ENCODE measurements at places on chromosomes 2 and 18.
A peak's percentile ranks its signal among the peaks of the same experiment; 100 is the strongest.

DNA sequence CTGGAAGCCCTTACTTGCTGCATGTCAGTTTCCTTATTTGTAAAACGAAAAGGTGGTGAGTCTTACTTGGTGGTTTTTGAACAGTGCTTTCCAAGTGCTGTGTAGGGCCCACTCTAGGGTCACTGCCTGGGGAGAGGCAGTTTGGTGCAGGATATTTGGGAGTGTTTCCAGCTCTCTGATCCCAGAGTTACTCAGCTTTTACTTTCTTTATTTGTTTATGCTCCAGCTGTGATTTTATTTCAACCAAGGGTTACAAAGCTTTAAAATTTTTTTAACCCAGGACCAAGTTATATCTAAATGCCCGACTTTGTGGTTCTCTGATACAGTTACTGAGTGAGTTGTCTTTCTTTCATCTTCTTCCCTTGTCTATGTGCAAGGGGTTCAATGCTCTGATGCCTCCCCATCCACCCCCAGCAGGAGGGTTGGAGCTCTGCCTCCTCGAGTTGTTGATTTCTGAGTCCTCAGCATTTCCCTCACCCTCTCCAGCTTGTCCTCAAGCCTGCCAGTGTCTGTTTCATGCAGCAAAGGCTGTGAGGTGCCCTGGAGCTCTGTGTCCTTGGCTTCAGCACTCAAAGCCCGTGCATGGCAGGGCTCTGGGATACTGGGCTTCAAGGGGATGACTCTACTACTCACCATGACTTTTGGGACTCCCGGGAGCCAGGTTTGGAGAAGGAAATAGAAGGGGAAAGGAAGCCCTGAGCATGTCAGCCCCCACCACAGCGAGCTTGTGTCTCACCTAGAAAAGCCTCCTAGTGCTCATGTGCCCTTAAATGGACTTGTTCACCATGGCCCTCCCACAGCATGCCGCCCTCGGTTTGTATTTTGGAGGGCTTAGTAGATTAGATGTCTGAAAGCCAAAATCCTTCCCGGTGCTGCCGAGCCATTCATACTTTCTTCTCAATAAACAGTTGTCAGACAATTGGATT, 236.8 kb downstream of the SETBP1 start:
- DNase-seq = no peak

DNA sequence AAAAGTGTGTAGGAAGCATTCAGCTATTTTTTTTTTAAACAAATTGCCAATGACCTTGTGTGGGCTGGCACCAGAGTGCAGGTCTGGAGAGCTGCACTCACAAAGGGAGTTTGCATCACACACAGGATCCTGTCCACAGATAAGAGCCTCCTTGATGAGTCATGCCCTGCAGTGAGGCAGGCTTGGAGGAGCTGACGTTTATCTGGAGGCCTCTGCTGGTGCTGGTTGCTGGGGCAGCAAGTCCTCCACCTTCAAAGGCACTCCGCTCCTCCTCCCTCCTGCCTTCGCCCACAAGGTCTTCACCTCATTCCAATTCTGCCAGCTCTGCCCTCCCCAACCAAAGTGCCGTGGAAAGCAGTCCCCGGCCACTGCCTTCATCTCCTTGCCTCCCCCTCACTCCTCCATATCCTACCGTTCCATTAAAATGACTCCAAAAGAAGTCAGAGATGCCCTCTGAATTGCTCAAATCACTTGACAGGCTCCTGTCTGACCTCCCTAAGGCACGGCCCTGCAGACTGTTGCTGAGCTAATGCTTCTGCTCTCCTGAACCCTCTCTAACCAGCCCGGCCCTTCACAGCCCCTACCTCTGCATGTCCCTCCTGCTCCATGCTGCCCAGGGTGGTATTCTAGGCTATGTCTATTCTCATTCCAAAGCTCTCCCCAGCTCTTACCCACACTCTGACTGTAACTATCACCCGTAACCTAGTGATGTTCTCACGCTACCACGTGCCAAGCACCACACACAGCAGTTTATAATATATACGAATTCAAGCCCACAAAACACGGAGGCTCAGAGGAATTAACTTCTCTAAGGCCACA, 30.9 kb downstream of the LONRF2 start:
- peak; percentile 45 for DNase-seq

- no peak for DNase-seq
These were observed 68.1 kb downstream of the CCDC178 start for GRCh38 chr18:33372442-33372841.

DNA sequence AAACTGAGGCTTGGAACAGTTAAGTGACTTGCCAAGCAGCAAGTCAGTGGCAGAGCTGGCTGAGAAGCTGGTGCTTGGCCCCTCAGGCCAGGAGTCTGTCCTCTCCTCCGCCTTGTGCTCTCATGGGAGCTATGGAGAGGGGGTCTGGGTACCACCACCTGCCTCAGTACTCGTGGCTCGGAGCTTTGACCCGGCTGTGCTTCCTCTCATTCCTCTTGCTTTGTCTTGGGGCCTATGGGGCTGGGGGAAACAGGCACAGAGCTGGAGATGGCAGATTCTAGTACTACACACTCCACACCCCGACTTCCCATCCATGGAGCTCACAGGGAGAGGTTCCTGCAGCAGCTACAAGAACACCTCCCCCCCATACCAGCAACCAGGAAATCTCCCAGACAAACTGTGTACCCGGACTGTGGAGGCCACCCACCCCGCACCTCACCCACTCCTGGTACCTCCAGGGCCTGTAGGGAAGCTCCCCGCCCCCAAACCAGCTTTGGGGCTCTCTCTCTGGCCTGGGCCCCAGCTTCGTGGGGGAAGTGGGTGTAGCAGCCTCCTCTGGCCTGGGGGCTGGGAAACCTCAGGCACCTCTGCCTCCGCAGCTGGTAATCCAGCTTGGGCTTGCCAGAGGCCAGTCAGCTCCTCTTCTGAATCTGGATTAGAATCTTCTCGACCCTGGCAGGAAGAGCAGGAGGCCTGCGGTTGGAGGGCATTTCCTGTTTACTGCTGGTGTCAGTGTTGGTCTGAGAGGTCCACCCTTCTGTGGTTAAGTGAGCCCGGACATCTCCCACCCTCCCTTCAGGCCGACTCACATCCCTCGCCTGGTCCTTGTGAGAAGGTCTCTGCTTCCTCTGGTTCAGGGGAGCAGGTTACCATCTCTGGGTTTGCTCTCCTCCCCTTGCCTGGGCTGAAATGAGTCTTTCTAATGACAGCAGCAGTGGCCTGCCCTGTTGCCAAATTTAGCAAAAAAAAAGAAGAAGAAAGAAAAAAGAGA, 22.3 kb upstream of the RHOB start:
- peak; percentile 18 for DNase-seq

GRCh38 chr2:237431837-237432236, 17.9 kb upstream of the COL6A3 start:
- no peak for DNase-seq

GRCh38 chr18:8620845-8621244, 11.6 kb downstream of the RAB12 start:
- no peak for DNase-seq

GRCh38 chr2:81976998-81977397, 1672.4 kb upstream of the LRRTM1 start:
- DNase-seq = no peak

GRCh38 chr2:29281916-29282247, 166.7 kb downstream of the CLIP4 start:
- no peak for DNase-seq

- DNase-seq = no peak
These were observed 107.3 kb upstream of the PID1 start for GRCh38 chr2:229378386-229378785.

DNA sequence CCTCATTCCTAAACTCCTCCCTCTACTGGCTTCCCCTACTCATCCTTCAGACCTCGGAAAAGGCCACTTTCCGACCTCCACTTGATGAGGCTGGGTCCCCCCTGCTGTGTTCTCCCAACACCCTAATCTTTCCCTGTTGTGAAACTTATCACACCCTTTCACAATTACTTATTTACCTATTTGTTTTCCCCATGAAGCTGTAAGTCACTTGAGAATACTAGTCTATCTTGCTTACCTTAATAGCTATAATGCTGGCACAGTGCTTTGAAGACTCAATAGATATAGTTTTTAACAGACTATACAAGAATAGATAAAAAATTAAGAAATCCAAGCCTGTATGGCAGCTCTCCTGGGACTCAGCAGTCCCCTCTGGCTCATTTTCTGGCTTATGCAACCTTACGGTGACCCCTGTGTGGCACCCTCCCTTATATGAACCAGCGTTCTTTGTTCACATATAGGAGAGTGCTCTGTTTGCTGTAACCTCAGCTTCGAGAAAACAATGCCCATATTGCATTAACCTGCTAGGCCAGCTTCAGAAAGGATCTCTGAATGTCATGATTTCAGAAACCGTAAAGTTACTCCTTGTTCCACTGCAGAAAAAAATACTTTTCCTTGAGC, 220.4 kb upstream of the PKDCC start:
- no peak for DNase-seq

- DNase-seq = no peak
These were observed 55.9 kb downstream of the UNC50 start for GRCh38 chr2:98664323-98664722.

DNA sequence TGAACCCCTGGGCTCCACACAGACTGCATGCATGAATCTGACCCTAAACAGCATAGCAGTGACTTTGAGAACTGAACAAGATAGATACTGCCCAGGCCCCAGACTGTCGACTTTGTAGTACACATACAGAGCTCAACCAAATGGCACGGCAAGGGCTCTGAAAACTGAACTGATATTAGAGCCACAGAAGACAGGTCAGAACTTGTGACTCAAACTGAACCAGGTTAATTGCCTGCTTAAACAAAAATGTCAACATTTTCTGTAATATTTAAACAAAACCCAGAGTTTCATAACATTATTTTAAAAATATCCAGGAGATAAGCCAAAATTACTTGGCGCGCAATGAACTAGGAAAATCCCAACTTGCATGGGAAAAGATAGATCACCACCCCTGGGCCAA, 260.3 kb downstream of the TPGS2 start:
- DNase-seq = no peak

DNA sequence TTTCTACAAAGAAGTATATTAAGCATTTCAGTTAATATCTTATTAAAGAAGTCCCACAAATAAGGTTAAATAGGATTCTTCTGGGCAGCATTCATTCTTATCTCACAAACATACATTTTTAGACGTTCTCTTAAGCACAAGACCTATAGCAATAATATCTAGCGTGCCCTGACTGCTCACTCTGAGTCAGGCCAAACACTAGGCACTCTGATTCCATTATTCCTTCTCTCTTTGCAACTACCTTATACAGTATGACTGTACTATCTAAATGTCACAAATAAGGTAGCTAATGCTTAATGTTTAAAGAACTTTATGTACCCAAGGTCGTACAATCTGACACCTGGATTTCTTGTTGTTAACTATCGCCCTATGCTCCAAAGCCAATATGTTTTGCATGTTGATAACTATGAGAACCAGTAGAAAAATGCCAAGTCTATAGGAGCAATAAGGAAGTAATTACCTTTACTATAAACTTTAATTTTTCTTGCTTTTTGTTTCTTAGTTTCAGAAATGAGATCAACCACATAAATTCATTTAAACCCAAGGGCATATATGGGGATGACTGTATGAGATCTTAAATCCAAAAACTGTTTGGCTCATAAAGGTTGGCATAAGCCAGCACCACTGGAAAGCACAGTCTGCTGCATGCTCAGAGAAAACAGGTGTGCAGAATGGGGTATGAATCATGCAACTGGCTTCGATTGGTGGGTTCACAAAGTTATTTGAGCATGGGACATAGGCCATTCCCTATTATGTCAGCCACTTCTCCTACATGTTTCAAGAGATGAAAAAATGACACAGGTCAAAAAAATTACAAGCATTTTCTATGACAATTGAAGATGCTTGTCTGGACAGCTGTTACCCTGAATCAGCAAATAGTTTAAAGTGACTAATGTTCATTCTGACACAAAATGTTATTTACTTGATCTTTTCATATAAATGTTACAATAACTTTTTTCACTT, 352.0 kb downstream of the IRS1 start:
- DNase-seq = no peak

- no peak for DNase-seq
These were observed 29.5 kb downstream of the ANXA4 start for GRCh38 chr2:69771461-69771860.

- no peak for DNase-seq
These were observed 75.6 kb downstream of the TMEM247 start for GRCh38 chr2:46555011-46555410.

- no peak for DNase-seq
These were observed 80.1 kb downstream of the CYBRD1 start for GRCh38 chr2:171602352-171602751.

- DNase-seq = no peak
These were observed 232.3 kb downstream of the KLHL29 start for GRCh38 chr2:23617167-23617810.

DNA sequence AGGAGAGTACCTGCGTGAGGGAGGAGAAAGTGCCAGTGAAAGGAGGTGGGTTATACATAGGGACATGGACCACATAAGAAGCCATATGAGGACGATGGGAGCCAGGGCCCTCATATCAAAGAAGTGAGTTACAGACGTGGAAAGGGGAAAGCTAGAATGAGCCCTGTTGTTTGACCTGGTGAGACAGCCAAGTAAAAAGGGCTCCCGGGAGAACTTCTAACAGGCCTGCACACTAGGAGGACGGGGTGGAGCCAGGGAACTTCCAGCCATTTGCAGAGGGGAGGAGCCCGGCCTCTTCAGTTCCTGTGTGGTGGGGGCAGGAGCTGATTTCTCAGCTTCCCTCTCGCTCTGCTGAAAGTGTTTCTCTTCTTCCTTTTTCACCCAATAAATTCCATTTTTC, 84.1 kb upstream of the SLC66A3 start:
- no peak for DNase-seq

- no peak for DNase-seq
These were observed 226.1 kb upstream of the TRIB2 start for GRCh38 chr2:12490641-12491040.

DNA sequence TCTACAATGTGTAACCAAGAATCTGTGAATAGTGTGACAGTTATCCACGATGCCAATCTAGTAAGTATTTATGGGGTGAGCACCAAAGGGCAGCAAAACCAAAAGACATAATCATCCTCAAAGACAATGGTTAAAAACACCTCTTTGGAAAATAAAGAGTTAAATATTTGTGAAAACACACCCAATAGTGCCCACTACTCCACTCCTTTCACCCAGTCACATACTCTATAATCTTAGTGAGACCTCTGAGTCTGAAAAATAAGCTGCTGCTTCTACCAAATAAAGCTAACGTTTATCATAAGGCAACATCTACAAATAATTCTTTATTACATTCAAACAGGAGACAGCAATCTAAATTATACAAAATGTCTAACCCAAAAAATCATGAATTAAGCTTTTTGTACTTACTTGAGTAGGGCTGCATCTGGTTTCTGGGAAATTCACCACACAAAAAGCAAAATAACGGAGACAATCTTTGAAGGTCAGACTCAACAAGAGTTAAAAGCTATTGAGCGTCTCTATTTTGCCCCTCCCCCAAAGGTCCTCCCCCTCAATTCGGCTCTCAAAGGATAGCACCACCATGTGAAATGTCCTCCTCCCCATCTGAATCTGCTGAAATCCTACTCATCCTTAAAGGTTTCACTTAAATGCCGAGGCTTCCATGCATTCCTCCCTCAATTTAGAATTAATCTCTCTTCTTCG, 2.0 kb downstream of the RAPH1 start:
- no peak for DNase-seq

DNA sequence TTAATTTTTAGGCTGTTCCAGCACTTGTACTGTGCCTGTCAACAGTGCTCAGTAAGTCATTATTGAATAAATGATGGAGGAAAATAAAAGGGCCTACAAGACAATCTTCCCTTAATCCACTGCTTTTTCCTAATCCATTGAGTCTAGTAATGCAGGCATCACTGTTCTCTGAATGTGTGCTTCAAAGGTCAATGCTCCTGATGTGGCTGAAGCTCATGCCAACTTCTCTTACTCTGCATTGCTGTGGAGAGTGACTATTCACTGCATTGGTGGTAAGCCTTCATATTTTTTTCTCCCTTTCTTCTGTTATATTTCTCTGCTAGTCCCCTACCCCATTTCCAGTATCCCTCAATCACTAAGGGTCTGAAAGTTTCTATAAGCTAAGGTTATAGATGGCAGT, 31.9 kb upstream of the MYO1B start:
- no peak for DNase-seq
